ENCODE measurements at places on chromosomes 3 and 15.

DNA sequence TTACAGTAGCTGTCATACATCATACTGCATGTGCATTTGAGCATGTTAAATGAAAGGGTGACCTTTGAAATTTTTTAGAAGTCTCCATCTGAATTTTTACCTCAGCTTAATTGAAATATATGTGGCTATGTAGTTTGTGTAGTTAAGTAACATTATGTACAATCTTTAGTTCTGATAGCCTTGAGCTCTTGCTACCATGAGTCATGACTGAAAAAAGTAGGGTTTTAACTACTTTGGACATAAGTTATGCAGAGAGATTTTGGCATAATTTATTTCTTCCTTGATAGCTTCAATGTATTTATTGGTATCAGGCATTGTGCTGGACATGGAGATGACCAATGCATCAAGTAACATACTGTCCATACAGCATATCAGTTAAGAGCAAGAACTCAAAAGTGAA lies 376.5 kb upstream of the ZNF717 start:
- no peaks in the 10 kb centered on the region for H3K4me1 ChIP-seq
- H3K27ac ChIP-seq, result no peak overlapping the region
- no peaks in the 10 kb centered on the region for H3K27me3 ChIP-seq
- no peak for DNase-seq
- H3K36me3 ChIP-seq, result no peaks in the 10 kb centered on the region

GRCh38 chr3:179697736-179698332 lies 45.0 kb downstream of the USP13 start:
- no peaks in the 10 kb centered on the region for H3K4me1 ChIP-seq
- no peaks in the 10 kb centered on the region for H3K27me3 ChIP-seq
- H3K4me3 ChIP-seq, result no peak overlapping the region

DNA sequence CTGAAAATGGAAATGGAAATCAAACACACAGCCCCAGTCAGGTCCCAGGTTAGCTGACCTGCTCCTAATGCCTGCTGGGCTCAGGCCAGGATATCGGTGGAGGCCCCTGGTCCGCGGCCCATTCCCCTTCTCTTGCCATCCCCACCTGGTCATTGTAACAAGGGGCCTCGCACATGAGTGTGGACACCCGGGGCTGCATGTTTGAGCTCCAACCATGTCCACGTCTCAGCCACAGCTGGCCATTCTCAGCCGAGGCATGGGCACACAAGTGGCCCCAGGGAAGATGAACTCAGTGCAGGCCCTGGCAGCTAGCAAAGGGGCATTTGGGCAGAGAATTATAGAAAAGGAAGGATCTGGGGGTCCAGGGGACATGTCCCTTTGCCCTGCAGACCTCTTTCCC lies 41.7 kb downstream of the FAM174B start:
- no peak for DNase-seq
- no peaks in the 10 kb centered on the region for H3K36me3 ChIP-seq
- H3K27me3 ChIP-seq, result no peaks in the 10 kb centered on the region
- no peaks in the 10 kb centered on the region for H3K4me1 ChIP-seq
- H3K4me3 ChIP-seq, result no peak overlapping the region
- H3K27ac ChIP-seq, result no peak overlapping the region

- H3K4me1 ChIP-seq, result peaks cover 12% of the 10 kb centered on the region
- DNase-seq, result no peak
- no peak overlapping the region for H3K27ac ChIP-seq
- H3K36me3 ChIP-seq, result no peaks in the 10 kb centered on the region
- peaks cover 16% of the 10 kb centered on the region for H3K27me3 ChIP-seq
These were observed 411 bp upstream of the PPP2R3A start for GRCh38 chr3:135965129-135965505.

GRCh38 chr3:85161544-85161943 lies 202.8 kb downstream of the CADM2 start:
- H3K27ac ChIP-seq, result no peak overlapping the region
- H3K4me3 ChIP-seq, result no peak overlapping the region
- no peaks in the 10 kb centered on the region for H3K27me3 ChIP-seq
- H3K36me3 ChIP-seq, result no peaks in the 10 kb centered on the region
- no peak for DNase-seq
- no peaks in the 10 kb centered on the region for H3K4me1 ChIP-seq

DNA sequence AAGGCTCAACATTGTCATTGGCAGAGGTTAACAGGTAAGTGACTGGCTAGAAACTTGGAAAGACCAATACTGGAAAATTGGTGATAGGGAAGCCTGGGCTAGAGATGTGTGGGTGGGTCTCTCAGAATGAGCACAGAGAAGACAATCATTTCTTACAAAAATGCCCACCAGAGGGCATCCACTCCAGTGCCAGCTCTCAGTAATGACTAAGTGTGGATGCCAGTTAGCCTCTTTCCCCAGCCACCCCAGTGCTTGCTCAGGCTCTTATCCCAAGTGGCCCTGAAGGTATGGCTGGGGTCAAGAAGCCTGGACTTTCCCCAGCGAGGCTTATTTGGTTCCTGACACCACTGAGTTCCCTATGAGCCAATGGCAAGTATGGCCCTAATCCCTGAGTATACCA lies 115.9 kb upstream of the ST8SIA2 start:
- H3K4me1 ChIP-seq, result no peaks in the 10 kb centered on the region
- no peak for DNase-seq
- peaks cover 3% of the 10 kb centered on the region for H3K27me3 ChIP-seq
- no peaks in the 10 kb centered on the region for H3K36me3 ChIP-seq
- H3K27ac ChIP-seq, result no peak overlapping the region
- H3K4me3 ChIP-seq, result no peak overlapping the region

- H3K27me3 ChIP-seq, result no peaks in the 10 kb centered on the region
- H3K36me3 ChIP-seq, result no peaks in the 10 kb centered on the region
- no peaks in the 10 kb centered on the region for H3K4me1 ChIP-seq
- no peak overlapping the region for H3K4me3 ChIP-seq
These were observed 659.3 kb downstream of the NAALADL2 start for GRCh38 chr3:175518459-175518858.

DNA sequence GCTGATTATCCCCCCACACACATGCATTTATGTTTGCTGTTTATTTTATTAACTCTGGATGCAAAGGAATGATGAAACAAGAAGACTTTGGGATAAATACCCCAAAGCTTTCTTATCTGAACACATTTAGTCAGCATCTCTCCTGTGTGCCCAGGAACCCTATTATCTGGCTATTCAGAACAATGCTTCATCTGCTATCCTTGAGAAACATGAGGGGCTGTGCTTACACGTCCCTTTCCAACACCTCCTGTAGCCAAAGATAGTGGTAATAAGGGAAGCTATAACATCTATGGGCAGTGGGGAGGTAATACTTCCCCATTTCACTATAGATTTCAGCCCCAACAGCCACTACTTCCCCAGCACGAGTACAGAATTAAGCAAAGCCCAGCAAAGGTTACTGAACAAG lies 94.7 kb downstream of the SSR3 start:
- no peaks in the 10 kb centered on the region for H3K36me3 ChIP-seq
- H3K27me3 ChIP-seq, result no peaks in the 10 kb centered on the region
- no peak for DNase-seq
- no peak overlapping the region for H3K27ac ChIP-seq
- no peak overlapping the region for H3K4me3 ChIP-seq

DNA sequence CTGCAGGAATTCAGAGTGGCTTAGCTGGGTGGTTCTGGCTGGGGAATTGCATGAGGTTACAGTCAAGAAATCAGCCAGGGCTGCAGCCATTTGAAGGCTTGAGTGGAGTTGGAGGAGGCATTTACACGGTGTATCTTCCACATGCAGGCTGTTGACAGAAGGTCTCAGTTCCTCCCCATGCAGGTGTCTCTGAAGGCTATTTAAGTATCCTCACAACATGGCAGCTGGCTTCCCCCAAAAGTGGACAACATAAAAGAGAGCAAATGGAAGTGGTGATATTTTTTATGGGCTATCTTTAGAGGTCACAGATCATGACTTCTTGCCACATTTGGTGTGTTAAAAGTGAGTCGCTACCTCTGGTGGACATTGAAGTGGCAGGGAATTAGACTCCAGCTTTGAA lies 60.1 kb upstream of the SPRED1 start:
- no peak overlapping the region for H3K4me3 ChIP-seq
- no peak overlapping the region for H3K27ac ChIP-seq
- DNase-seq, result no peak
- H3K4me1 ChIP-seq, result no peaks in the 10 kb centered on the region

DNA sequence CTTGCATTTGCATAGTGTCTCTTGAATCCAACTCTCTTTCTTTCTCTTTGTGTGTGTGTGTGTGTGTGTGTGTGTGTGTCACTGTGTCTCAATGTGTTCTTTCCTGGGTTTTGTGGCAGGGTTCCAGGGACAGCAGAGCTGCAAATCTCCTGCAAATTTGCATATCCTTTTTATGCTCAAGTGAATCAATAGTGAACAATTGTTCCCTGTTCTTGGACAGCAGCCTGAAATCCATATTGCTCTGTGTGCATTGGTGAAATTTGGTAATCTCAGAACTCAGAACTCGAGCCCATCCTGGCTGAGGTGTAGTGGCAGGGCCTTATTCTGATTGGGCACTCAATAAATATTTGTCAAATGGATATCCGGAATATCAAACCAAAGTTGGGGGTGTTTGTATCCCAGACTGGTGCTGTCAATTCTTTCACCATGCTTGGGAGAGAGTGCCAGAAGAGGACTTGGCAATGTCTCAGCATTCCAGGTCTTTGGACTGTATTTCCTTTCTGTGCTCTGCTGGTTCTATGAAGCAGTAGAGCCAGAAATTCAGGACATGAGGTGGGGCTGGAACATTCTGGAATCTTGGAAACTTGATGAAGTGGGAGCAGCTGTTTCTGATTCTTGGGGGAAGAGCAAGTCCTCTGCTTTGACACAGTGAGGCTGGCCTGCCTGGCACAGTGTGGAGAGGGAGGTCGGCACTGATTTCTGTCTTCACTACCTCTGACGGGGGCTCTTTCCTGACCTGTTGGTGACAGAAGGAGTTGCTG lies 380.6 kb upstream of the C2CD4B start:
- no peaks in the 10 kb centered on the region for H3K36me3 ChIP-seq
- H3K4me1 ChIP-seq, result no peaks in the 10 kb centered on the region
- H3K4me3 ChIP-seq, result no peak overlapping the region
- no peak overlapping the region for H3K27ac ChIP-seq
- DNase-seq, result no peak

- DNase-seq, result peak; percentile 6
- H3K4me1 ChIP-seq, result no peaks in the 10 kb centered on the region
- H3K36me3 ChIP-seq, result no peaks in the 10 kb centered on the region
- H3K27ac ChIP-seq, result no peak overlapping the region
These were observed 110.8 kb downstream of the BBX start for GRCh38 chr3:107633327-107634098.

GRCh38 chr3:154480033-154480432 lies 50.0 kb upstream of the GPR149 start:
- H3K27me3 ChIP-seq, result no peaks in the 10 kb centered on the region
- no peaks in the 10 kb centered on the region for H3K4me1 ChIP-seq
- no peak overlapping the region for H3K27ac ChIP-seq
- DNase-seq, result no peak
- H3K36me3 ChIP-seq, result no peaks in the 10 kb centered on the region

DNA sequence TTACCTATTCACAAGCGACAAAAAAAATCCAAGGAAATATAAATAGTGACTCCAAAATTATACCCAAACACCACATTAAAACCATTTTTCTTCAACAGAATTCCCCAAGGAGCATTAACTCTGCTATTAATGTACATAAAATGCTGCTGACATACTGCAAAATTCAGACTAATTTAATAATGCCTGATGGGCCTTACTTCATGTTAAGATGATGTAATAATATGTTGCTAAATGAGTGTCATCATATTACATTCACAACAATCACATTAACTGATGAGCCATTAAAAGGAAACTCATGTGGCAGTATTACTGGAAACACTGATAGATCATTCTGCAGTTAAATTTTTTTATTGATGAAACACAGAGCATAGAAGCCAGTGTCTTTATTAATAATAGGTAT lies 204.9 kb upstream of the CGNL1 start:
- no peak overlapping the region for H3K4me3 ChIP-seq
- H3K4me1 ChIP-seq, result no peaks in the 10 kb centered on the region
- no peak overlapping the region for H3K27ac ChIP-seq
- H3K36me3 ChIP-seq, result peaks cover 5% of the 10 kb centered on the region
- DNase-seq, result no peak
- H3K27me3 ChIP-seq, result no peaks in the 10 kb centered on the region
